ENCODE measurements at places on chromosomes 1 and 21.

DNA sequence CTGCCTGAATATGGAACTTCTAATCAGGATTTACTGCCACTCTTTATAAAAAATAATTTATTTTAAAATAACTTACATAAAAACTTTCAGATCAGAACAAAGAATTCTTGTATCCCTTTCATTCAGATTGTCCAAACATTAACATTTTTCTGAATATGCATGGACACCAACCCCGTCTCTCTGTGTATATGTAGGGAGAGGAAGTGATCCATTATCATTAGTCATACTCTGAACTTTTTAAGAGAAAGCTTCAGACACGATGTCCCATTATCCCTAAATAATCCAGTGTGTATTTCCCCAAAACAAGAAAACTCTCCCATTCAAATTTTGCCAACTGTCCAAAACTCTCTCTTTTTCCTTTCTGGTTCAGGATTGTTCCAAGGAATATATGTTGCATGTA is 122.3 kb upstream of the CXADR start:
- no peak for DNase-seq

- DNase-seq, result no peak
Measured at GRCh38 chr1:217315346-217315745, 315.5 kb downstream of the GPATCH2 start.

DNA sequence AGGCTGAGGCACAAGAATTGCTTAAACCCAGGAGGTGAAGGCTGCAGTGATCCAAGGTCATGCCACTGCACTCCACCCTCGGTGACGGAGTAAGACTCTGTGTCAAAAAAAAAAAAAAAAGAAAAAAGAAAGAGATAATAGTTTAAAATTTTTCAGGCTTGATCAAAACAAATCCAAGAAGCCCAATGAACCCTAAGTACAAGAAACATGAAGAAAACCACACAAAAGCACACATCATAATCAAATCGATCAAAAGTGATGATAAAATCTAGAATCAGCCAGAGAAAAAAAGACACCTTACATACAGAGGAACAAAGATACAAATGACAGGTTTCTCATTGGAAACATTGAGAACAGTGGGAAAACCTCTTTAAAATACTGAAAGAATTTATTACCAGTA is 31.5 kb downstream of the LDLRAD1 start:
- DNase-seq, result no peak

DNA sequence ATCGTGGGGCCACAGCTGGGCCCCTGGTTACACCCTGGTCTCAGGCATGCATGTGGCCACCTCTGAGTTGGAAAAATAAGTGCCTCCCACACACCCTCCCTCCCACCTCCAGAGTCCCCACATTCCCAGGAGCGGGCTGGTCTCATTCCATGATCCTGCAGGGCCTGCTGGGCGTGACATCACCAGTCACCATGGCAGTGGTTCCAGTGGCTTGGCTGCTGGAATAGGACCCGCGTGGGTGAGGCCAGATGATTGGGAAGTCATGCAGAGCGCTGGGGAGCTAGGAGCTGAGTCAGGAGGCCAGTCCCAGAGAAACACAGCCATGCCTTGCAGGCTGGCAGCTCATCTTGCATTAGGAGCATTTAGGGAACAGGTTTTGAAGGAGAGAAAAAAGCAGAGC is 125.4 kb upstream of the TMEM51 start:
- DNase-seq, result no peak

- DNase-seq, result no peak
Measured at GRCh38 chr1:68805097-68805641, 308.3 kb upstream of the DEPDC1 start.

All from GM10248 (cell line).